ENCODE measurements at places on chromosomes 1 and 21.

DNA sequence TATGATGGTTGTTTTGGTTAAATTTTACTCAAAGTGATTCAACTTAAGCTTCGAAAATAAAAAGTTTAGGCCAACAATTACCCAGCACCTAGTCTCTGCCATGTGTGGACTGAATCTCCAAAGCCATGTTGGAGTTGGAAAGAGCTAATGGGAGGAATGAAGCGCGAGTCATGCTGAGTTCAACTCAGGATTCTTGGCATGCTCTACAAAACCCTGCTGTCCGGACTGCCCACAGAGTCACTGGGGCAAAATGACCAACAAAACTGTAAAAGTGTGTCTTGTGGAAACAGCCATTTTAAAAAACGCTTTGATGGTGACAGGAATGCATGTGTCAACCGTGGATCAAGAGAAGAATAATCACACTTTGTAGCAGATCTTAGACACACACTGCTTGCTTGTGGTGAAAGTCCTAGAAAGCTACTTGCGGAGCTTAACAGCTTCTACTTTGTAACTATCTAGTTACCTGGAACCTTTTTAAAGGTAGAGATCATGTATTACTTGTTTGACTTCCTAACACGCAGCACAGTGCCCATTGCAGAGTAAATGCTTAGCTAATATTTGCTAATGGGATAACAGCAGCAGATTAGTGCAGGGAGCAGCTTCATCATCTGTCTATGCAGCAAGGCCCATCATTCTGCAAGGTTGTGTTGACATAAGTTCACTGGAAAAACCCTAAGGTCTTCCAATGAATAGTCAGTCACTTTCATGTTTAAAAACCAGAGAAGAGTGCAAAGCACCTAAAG is 7.0 kb upstream of the GBP6 start:
- no peak for DNase-seq

DNA sequence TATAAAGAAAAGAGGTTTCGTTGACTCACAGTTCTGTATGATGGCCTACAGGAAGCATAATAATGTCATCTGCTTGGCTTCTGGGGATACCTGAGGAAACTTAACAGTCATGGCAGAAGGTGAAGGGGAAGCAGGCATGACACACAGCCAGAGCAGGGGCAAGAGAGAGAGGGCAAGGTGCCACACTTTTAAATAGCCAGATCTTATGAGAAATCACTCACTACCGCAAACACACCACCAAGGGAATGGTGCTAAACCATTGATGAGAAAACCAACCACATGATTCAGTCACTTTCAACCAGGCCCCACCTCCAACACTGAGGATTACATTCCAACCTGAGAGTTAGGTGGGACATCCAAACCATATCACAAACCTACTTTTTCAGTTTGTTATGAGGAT is 245.9 kb upstream of the SGIP1 start:
- DNase-seq, result no peak

- no peak for DNase-seq
Measured at GRCh38 chr1:163927493-163927892, 605.7 kb downstream of the NUF2 start.

- DNase-seq, result no peak
Measured at GRCh38 chr1:15364740-15365139, 44.9 kb upstream of the EFHD2 start.

DNA sequence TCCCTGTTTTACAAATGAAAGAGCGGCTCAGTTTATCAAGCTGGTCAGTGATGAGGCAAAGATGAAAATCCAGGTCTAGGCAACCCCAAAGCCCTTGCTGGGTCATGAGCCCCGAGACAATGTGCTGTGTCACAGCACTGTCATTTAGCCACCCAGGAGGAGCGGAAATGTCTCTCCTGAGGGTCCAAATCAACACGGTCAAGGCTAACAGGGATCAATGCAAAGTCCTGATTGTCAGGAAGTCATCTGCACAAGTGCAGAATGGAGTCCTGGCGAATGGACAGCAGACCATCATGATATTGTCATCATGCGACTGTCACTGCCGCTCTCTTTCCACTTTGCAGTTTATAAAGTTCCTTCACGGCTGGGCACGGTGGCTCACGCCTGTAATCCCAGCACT is 30.2 kb downstream of the NCMAP start:
- DNase-seq, result no peak

DNA sequence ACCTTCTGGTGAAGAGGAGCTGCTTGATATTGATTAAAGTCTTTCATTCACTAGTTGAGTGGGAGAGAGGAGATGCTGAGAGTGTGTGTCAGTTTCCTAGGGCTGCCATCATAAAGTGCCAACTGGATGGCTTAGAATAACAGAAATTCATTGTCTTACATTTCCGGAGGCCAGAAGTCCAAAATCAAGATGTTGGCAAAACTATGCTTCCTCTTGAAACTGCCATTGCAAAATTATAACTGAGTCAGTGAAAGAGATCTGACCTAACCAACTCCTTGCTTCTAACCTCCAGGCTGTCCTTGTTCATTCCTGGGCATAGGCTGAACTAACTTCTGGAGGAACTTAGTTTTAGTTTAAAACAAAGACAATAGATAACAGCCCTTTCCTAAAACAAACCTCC is 47.1 kb downstream of the PTGS2 start:
- DNase-seq, result no peak

GRCh38 chr1:93963585-93963984 is 54.4 kb upstream of the GCLM start:
- no peak for DNase-seq

GRCh38 chr1:233440951-233441401 is 113.5 kb downstream of the MAP3K21 start:
- peak; percentile 14 for DNase-seq

GRCh38 chr1:244207935-244208244 is 156.8 kb downstream of the ZBTB18 start:
- no peak for DNase-seq

DNA sequence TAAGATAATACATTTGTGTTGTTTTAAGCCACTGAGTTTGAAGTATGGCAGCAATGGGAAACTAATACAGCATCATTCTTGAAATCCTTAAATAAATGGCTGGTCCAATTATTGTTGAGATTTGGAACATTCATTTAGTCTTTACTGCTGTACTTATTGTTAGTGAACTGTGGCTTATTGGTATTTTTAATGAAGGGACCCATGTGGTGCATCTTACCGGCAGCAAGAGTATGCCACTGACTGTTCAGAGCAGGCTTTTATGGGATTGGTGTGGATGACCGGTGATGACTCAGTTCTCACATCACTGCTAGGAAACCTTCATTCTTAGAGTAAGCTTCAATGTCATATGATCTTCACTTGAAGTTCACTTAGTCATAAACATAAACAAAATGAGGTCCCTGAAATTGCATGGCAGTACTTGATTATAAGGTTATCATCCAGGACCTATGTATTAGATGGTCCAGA is 31.5 kb downstream of the PRKAA2 start:
- no peak for DNase-seq

DNA sequence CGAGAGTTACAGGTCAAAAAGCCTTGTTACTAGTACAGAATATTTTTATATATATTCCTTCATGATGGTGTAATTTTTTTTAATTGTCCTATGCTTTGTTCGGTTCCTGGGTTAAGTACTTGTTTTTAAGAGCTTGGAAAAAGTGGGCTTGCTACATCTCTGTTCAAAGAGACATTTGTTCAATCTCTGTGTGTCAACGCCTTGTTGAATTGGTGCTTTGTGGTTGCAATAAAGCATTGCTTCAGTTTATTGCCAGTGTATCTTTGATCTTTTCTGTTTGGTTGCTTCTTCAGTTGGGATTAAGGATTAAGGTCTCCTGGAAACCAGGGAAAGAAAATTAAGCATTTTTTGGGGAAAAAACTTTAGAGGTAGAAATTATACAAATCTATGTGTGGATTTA is 47.7 kb upstream of the DNASE2B start:
- DNase-seq, result no peak

GRCh38 chr1:194069168-194069830 is 882.9 kb upstream of the B3GALT2 start:
- DNase-seq, result no peak

- DNase-seq, result no peak
Measured at GRCh38 chr1:73593804-73594203, 604.2 kb downstream of the LRRIQ3 start.

- DNase-seq, result no peak
Measured at GRCh38 chr1:29991025-29991424, 732.4 kb downstream of the MATN1 start.

DNA sequence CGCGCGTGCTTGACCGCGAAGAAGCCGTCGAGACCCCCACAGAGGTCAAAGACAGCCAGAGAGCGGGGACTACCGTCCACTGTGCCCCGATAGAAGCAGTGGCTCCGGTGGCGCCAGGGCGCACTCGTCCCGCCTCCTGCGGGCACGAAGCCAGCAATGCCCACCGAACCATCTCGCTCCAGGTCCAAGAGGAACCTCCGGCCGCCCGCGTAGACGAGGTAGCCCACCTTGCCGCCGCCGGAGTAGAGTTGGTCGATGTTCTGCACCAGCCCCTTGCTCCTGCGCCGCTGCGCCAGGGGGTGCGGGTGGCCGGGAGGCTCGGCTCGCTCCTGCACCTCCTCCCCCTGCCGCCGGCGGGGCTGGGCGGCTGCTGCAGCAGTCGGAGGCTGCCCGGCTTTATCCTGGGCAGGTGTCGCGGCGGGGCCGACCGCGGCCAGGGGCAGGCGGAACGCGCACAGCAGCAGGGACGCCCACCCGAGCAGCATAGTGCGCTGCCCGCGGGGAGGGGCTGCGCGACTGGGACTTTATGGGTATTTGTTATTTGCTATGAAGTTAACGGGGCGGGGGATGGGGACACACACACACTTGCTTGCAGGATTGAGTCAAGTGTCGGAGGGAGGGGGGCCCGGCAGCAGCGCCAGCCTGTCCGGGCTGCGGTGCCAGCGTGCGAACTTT is 844 bp downstream of the ADAMTS5 start:
- DNase-seq, result no peak

DNA sequence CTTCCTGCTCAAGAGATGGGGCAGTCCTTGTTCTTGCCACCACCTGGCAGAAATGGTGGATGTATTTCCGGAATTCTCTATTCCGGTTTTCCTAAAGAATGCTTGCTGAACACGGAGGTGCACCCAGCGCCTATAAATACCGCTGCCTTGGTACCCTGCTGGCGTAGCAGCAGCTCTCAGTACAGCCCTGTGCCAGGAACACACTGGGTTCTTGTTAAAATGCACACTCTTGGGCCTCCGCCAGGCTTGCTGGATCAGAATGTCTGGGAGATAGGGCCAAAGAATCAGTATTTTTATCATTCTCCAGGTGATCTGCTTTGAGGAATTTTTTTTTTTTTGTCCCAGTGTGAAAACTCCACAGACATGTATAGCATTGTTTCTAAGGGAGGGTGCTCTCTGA is 54.2 kb downstream of the IGSF5 start:
- DNase-seq, result no peak

- no peak for DNase-seq
Measured at GRCh38 chr1:244239261-244239770, 188.2 kb downstream of the ZBTB18 start.

- DNase-seq, result no peak
Measured at GRCh38 chr1:43986712-43987111, 4.7 kb upstream of the CCDC24 start.

DNA sequence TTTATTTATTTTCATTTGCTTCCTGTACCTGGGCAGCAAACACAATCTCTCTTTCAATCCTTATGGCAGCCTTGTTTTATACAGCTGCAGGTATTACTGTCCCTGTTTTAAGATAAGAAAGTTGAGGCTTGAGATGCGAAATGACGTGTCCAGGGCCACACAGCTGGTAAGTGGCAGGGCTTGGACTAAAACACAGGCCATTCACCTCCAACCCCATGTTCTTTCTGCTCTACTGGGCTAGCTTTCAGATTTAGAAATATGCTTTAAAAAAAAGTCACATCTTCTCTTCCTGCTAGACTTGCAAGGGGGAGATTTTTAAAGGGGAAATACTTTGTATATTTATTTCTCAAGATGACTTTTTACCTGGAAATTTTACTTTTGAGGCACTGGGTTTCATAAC is 62.8 kb downstream of the CNST start:
- DNase-seq, result no peak

DNA sequence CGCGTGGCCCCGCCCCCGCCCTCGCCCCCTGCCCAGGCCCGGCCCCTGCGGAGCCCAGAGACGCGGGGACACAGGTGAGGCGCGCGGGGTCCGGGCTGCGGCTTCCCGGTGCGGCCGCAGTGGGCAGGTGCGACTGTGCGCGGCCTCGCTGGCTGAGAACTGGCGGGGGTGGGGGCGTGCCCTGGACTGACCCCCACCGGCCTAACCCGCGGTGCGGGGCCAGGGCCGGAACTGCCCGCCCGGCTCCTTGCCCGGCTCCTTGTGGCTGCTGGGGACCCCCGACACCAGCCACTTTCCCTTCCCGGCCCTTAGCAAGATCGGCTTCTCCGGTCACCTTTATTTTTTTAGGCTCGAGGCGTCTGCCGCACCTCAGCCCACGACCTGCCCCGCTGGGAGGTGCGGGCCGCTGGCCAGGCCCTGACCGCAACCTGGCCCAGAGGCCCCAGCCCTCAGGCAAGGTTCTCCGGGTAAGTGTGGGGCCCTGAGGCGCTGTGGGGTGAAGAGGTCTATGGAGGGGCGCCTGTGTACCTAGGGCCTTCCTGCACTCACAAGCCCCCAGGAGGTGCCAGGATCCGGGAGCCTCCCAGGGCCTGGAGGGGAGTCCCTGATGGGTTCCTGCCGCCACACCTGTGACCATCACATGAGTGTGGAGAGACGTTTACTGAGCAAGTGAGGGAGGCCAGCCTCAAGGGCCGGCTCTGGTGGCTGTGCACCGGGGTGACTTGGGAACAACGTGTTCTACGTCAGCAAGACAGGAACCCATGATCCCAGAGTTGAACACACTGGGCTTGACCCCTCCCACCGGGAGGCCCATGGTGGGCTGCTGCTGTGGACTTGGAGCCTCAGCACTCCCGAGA is at the start of gene SMIM1:
SMIM1 (plus strand) TSS at position 35 of the 857 bp plus-strand sequence. CDS start 2,625 bp downstream, outside the sequence.
- no peak for DNase-seq

DNA sequence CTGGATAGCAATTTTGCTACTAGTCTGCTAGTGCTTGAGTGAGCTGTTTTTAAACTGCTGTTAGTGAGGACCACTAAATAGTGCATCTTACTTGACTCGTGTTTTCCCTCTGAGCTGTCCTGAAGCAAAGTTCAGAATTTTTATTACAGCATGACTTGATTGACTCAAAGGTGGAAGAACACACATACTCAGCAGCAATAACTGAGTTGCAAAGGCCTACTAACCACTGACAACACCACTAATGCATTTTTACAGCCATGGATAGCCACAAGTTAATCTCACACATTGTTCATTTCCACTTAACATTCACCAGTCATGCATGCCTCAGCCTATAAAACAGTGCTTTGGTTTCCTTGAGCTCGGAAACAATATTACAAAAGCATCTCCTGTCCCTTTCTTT is 148.7 kb downstream of the RUNX1 start:
- no peak for DNase-seq

- no peak for DNase-seq
Measured at GRCh38 chr1:180183426-180183825, 28.8 kb downstream of the QSOX1 start.

DNA sequence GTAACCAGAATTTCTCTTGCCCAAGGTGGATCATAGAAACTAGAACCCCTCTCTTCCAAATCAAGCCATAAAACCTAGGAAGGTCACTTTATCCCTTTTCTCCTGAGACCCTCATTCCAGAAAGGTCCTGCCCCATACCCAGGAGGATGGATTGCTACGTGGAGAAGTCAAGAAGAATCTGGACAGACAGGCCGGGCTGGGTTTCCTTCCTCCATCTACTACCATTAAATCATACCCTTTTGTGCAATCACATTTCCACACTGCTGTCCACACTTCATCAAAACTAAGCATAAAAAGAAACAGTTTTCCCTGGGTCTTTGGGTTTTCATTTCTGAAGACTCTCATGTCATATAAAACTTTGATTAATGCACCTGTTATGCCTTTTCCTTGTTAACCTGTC is 65.4 kb downstream of the C21orf91 start:
- DNase-seq, result no peak

Measured in stimulated activated CD4-positive, alpha-beta T cell treated with anti-CD3 and anti-CD28 coated beads, Interleukin-12 subunit alpha, Interleukin-12 subunit beta, amount 100 ng/mL, for 48 hours (primary cell).